ENCODE measurements at places on chromosomes 3 and 15.

GRCh38 chr3:59978979-59979378, 929.2 kb upstream of the CFAP20DC start:
- DNase-seq, result no peak

GRCh38 chr3:162034368-162034767, 537.8 kb downstream of the OTOL1 start:
- no peak for DNase-seq

- DNase-seq, result no peak
Measured at GRCh38 chr3:119184796-119185570, 11.6 kb downstream of the UPK1B start.

DNA sequence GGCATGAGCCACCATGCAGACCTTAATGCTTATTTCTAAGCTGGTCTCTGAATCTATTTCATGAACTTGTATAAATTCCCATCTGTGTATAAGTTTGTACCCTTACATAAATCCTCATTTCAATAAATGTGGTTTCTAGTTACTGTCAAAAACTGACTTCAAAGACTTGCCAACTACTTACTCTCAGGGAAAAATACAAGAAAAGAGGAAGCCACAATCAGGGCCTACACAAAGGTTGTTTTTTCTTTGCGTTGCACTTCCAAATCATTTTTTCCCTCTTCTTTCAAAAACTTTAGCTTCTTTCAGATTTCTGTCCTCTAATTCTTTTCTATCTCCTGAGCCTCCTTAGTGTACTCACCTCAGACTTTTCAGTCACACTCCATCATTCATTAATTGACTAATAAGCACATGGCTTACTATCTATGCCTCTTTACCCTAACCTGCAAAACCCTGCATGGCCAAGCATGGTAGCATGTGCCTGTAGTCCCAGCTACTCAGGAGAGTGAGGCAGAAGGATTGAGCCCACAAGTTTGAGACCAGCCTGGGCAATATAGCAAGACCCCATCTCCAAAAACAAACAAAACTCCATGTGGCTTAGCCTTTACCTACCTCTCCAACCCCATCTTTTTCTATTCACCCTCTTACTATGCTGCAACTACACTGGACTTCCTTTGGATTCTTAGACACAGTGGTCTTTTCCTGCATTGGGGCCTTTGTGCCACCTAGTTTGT, 37.7 kb downstream of the BUB1B start:
- no peak for DNase-seq

- no peak for DNase-seq
Measured at GRCh38 chr3:110767156-110767555, 304.5 kb upstream of the NECTIN3 start.

DNA sequence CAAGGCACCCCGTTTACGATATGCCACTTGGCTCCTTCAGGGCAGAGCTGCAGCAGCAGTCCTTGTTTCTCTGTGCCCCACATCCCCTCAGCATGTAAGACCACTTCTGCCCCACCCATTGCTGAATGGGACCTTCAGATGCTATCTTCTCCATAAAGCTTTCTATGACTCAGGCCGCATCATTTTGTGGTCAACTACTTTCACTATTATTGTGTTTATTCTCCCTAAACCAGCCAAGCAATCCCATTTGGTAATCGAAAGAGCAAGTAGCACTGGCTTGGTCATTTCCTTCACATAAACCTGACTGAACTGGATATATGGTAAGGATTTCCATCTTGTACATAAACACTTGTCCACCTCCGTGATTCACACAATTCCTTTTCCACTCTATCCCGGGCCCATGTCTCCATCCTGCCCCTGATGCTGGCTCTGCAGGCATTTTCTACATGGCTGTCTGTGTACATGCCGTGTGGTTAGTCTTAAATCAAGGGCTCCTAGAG, 25.7 kb downstream of the LIPC start:
- no peak for DNase-seq

DNA sequence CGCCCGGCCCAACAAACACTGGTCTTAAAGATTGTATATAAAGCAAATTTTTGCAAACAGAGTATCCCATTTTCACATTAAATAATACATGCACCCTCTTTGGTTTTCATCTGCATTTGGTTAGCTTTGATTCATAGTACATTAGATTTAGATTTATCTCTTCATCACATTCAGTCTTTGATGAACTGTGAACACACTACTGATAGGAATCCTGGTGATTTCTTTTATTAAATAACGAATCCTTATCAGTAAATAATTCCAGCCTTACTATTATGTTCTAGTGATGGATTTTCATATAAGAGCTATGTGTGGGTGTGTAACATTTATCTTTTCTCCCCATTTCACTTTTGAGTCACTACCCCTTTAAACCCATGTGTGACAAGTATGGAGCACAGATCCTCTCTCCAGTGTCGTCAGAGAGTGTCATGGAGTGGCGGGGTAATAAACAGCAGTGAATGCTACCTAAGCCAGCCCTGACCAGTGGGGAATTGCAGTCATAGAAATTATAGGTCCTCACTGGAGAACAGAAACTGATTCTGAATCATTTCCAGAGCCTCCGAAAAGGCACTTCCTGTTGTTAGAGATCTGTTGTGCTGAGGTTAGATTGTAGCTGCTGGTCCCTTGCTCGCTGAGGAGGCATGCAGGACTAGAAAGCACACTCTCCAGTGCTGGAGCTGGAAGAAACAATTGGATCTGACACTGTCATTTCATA, 22.0 kb downstream of the SLC7A14 start:
- DNase-seq, result no peak

DNA sequence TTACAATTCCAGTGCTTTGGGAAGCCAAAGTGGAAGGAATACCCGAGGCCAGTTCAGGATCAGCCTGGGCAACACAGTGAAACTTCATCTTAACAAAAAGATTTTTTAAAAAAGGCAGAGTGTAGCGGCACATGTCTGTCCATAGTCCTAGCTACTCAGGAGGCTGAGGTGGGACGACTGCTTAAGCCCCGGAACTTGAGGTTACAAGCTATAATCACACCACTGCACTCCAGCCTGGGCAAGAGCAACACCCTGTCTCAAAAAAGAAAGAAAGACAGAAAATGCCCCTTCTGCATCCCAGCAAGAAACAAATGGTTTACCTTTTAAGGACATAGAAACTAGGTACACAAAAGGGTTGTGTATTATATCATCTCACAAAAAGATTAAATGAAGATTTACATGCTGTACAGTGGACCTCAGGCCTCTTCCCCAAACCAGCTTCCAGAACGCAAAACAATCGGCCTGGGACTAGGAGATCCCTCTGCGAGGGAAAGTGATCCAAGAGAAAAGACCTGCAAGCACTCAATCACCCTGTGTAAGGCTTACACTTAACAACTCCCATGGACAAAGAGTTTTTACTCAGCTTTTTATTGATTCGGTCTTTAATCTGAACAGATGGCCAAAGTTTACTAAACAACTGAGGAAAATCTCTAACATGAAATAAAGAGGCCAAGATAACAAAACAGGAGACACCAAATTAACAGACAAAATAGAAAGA, 21.2 kb downstream of the TFDP2 start:
- DNase-seq, result no peak

DNA sequence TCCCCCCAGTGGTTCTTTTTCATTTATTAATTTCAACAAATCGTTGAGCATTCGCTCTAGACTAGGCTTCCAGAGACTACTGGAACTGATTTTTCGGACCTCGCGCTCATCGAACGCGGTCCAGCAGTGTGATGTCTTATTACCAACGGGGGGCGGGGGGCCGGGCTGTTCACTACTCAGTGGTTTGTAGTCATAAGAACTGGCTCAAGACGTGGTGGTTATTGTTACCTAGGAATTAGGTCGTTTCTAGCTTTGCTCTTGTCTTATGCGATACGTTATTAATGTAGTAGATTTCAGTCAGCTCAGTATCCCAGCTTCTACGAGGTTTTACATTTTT, 858 bp downstream of the RBM5 start:
- DNase-seq, result no peak

DNA sequence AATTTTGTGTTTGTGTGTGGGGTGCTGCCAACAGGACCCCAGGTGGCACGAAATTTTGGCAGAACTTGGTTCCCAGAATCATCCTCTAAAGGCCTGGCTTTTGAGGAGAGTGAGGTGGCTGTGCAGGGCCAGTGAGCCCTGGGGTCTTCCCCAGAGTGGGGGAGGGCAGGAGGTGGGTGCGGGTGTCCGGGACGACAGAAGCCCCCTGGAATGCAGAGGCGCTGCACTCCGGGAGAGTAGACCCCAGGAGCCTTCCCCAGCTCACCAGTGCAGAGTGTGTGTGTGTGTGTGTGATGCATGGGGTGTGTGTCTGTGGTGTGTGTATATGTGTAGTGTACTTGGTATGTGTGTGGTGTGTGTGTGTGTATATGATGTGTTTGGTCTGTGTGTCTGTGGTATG, 44.4 kb upstream of the SEC13 start:
- DNase-seq, result no peak

- DNase-seq, result no peak
Measured at GRCh38 chr3:53140847-53141845, 10.9 kb upstream of the RFT1 start.

- no peak for DNase-seq
Measured at GRCh38 chr3:167151636-167152035, 228.5 kb downstream of the ZBBX start.

DNA sequence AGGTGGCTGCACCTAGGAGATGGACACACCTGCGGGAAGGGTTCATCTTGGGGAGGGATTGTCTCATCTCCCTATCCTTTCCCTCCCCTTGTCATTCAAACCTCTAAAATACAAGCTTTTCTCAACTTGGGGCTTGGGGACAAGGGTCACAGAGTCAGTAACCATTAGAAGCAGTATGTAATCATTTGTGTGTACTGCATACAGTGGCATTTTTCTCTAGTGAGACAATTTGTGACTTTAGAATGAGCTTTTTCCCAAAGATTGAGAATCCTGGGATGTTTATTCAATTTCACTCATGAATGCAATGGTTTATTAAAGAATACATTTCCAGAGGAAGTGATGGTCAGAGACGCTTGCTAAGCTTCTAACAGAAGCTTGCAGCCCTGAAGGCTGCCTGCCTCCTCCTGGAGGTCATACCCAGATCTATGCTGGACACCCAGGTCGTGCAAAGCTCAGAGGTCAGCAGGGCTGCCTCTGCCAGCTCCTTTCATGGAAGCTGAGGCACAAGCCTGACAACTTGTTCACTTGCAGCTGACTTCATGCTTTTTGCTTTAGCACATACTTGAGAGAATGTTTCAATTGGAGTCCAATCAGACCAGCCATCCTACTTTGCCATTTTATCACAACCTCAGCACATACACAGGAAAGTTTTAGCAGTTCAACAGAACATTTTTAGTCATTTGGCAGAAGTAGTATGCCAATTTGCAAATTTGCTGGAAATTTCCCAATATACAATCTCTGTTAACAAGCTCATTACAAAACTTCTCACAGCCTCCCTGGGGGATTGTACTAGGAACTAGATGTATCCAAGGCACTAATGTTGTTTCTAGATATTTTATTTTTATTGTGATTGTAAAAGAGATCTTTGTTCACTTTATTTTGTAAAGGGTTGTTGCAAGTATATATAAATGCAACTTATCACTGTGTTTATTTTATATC, 25.6 kb upstream of the ALDH1L1 start:
- no peak for DNase-seq

- no peak for DNase-seq
Measured at GRCh38 chr3:14148041-14148985, 23.5 kb downstream of the TMEM43 start.

DNA sequence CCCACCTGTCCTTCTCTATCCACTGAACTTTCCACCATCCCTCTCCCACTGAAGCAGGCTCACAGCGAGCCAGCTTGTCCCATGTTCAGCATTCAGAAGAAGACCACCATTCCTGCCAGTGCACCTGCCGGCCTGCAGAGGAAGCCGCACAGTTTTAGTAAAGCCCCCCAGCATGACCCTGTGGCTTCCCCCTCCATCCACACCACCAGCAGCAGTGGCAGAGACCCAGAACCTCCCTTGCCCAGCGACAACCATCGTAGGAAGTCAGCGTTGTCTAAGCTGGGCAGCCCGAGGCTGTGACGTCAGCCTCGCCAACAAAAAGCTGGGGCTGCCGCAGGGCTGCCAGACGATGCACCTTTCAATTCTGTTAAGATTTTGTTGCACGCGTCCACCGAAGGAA, 66.6 kb upstream of the TAMM41 start:
- no peak for DNase-seq

DNA sequence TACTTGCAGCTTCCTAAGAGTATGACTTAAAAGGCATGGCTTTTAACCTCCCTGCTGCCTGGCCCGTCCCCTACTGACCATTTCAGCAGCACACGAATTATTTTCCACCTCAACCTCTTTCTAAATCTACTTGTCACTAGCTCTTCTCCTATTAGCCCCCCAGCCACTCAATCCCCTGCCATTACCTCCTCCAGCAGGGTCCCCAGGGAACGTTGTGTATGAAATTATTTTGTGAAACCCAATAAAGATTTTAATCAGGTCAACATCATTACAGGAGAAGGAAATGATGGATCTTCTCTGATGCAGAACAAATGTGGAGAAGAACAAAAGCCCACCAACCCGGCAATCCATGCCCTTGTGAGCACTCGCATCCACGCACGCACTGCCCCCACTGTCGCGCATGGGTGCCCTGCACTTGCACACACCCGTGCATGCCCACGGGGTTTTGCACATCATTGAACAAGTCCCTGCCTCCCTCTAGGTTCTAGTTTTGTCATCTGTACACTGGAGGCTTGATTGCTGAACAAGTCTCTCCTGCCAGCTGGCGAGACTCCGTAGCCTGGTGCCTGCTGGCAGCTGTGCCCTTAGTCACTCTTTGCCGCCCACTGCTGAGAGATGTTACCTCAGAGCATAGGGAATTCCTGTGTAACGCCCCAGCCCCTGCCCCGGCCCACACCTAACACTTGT, 51.6 kb downstream of the LINGO1 start:
- DNase-seq, result no peak

DNA sequence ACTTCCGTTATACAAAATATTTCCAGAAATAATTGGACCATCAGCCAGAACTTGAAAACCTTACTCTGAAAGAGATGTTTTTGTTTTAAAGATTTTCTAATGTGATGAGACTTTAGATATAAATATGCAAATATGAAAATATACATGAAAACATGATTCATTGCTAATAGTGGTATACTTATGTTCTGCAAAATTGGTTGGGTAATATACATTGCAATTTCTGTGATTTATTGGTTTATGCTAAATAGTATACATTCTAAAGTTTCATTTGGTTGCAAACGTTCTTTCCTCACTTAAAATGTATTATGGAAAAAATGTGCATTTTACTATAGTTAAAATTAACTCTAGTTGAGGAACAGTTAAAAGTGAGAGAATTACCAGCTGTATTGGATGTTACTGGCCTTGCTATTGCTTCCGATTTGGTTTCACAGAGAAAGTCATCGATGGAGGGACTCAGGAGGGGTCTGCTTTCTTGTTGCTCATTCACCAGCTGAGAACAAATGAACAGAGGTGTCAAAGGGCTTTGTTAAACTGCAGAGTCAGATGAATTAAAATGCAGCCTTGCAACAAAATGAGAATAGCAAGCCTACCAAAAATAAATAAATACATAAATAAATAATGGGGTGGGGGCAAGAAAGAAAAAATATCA, 149.3 kb downstream of the PEX5L start:
- no peak for DNase-seq

DNA sequence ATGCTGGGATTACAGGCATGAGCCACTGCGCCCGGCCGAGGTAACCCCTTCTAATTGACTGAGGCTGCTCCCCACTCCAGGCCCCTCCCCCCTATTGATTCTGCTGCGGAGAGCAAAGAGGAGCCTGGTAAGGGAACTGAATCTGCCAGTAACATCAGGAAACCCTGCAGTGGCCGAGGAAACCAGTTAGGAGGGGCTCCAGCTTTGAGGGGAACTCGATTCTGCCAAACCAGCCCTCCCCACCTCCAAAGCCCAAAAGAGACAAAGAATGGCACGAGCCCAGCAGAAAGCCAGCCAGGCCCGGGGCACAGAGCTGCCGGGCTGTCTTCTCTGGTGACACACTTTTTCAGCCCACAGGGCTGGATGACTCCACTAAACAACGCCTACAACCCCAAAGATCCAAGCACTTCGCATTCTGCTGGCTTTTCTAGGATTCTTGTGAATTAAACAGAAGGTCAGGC, 15.0 kb upstream of the ACAD9 start:
- DNase-seq, result no peak
